ENCODE measurements at places on chromosomes 11 and 22. TPM values are rescaled to one million over a fixed set of nuclear protein-coding genes. Genes with fewer than 3 reads are reported as not detected.
A peak's percentile ranks its signal among the peaks of the same experiment; 100 is the strongest.

The CDCA5 gene
- total RNA-seq, result 0.87 TPM

The OR10A2 gene
- total RNA-seq, result not detected

The PLXNB2 gene
- 101 TPM for total RNA-seq

The MMP12 gene
- not detected for total RNA-seq

The NTM gene
- 1.5 TPM for total RNA-seq

DNA sequence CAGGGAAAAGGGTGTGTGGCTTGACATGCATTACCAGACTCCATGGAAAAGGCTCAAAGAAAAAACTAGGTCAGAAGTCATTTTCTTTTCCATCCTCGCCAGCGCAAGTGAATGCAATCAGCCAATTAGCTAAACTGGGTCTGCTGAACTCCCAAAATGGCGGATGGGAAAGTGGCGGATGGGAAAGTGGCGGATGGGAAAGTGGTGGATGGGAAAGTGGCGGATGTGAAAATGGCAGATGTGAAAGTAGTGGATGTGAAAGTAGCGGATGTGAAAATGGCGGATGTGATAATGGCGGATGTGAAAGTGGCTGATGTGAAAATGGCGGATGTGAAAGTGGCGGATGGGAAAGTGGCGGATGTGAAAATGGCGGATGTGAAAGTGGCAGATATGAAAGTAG is 158.4 kb downstream of the CEP164 start:
- no peak overlapping the region for H3K27ac ChIP-seq
- no peaks in the 10 kb centered on the region for H3K4me1 ChIP-seq
- H3K36me3 ChIP-seq, result no peaks in the 10 kb centered on the region
- no peak overlapping the region for H3K4me3 ChIP-seq

- peaks cover 43% of the 10 kb centered on the region for H3K36me3 ChIP-seq
- peaks cover 26% of the 10 kb centered on the region for H3K4me1 ChIP-seq
- DNase-seq, result no peak
- peak overlapping the region; percentile 92 for H3K27ac ChIP-seq
- H3K4me3 ChIP-seq, result no peak overlapping the region
Measured at GRCh38 chr11:1558775-1559110, 13.3 kb downstream of the DUSP8 start.

- H3K36me3 ChIP-seq, result no peaks in the 10 kb centered on the region
- no peaks in the 10 kb centered on the region for H3K27me3 ChIP-seq
- DNase-seq, result no peak
- H3K27ac ChIP-seq, result no peak overlapping the region
- H3K4me1 ChIP-seq, result no peaks in the 10 kb centered on the region
Measured at GRCh38 chr22:33180356-33180755, 122.2 kb upstream of the SYN3 start.

DNA sequence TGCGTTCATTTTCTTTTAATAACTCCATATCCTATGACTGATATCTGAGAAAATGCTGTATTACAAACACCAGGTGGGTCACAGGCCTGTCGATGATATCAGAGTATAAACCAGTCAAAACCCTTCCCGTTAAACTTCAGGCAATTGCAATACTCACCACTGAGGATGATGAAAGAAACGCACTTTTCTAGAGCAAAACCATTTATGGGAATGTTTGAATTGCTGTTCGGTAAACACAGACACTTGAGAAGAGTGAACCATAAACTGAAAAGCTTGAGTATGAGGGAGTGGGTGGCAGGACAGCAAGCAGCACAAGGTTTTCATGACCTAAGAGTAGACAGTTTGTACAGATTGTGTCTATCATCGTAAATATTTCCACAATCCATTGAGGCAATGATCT is 139.8 kb upstream of the CEP126 start:
- H3K4me3 ChIP-seq, result no peak overlapping the region
- no peak overlapping the region for H3K27ac ChIP-seq
- H3K27me3 ChIP-seq, result no peaks in the 10 kb centered on the region
- no peaks in the 10 kb centered on the region for H3K4me1 ChIP-seq
- no peak for DNase-seq

GRCh38 chr11:19557720-19558140 is 154.9 kb upstream of the NAV2 start:
- peak; percentile 78 for DNase-seq
- no peak overlapping the region for H3K4me3 ChIP-seq
- H3K27me3 ChIP-seq, result no peaks in the 10 kb centered on the region
- H3K27ac ChIP-seq, result no peak overlapping the region
- no peaks in the 10 kb centered on the region for H3K36me3 ChIP-seq
- H3K4me1 ChIP-seq, result no peaks in the 10 kb centered on the region

DNA sequence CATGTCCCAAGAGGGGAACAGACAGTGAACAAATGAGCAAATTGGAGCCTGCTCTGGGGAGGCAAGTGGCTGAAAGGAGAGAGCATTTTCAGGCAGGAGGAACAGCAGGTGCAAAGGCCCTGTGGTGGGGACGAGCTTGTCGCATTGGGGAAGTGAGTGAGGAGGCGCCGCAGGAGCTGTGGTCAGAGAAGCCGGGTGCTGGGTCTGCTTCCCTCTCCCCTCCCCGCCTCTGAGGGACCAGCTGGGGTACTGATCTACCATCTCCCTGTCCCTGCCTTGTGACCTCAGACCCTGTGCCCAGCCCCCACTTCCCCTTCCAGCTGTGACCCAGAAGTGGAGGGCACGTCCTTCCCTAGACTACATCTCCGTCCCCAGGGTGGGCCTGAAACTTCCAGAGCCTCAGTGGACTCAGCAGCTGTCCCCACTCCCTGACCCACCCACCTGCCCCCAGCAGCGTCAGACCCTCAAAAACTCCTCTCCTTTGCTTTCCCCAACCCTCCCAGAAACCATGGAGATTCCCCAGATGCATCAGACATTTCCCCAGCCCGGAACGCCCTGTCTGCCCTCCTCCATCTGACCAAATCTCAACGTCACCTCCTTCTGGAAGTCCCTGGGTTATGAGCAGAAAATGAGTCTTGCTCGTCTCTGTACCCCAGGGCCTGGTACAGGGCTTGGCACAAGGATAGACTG is 19.7 kb upstream of the PDGFB start:
- H3K4me1 ChIP-seq, result peaks cover 30% of the 10 kb centered on the region
- H3K4me3 ChIP-seq, result no peak overlapping the region
- DNase-seq, result peak; percentile 65
- H3K27me3 ChIP-seq, result no peaks in the 10 kb centered on the region

GRCh38 chr11:69102732-69103615 is 52.8 kb upstream of the SMIM38 start:
- peaks cover 18% of the 10 kb centered on the region for H3K4me1 ChIP-seq
- no peak overlapping the region for H3K27ac ChIP-seq
- H3K4me3 ChIP-seq, result no peak overlapping the region
- no peaks in the 10 kb centered on the region for H3K36me3 ChIP-seq
- no peaks in the 10 kb centered on the region for H3K27me3 ChIP-seq

DNA sequence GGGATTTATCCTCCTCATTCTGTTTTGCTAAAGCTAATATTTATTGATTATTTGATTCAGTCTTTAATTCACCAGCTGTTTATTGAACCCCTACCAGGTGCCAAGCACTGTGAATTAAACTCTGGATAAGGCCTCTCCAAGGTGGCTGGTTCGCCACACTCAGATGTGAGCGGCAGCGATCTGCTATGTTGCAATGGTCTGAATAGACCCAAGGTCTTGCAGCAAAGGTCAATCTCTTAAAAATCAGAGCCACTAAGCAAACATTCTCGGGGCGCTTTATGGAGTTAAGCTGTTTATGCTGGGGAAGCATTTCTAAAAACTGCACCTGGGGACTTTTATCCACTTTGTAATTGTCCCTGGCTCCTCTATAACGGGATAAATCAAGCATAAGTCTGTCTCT is 10.5 kb upstream of the TSPAN18 start:
- H3K36me3 ChIP-seq, result no peaks in the 10 kb centered on the region
- H3K4me3 ChIP-seq, result no peak overlapping the region
- no peak overlapping the region for H3K27ac ChIP-seq
- H3K27me3 ChIP-seq, result no peaks in the 10 kb centered on the region
- DNase-seq, result no peak

DNA sequence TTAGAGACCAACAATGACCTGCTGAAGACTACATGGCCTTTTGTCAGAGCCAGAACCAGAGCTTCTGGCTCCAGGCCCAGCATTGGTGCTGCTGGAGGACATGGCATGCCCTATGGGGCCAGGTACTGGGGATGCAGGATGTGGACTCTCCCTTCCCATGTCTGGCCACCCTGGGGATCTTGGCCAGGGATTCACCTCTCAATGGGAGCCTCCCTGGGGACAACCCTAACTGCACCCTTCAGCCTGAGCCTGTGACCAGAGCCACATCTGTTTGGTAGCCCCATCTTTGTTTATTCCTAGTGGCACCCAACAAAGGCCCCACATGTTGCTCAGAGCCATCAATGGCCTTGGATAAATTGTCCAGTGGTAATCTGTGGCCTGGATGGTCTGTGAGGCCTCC is 5.8 kb downstream of the KLHL35 start:
- peaks cover 9% of the 10 kb centered on the region for H3K36me3 ChIP-seq
- H3K4me3 ChIP-seq, result no peak overlapping the region
- peaks cover 39% of the 10 kb centered on the region for H3K4me1 ChIP-seq
- DNase-seq, result no peak
- H3K27ac ChIP-seq, result no peak overlapping the region

DNA sequence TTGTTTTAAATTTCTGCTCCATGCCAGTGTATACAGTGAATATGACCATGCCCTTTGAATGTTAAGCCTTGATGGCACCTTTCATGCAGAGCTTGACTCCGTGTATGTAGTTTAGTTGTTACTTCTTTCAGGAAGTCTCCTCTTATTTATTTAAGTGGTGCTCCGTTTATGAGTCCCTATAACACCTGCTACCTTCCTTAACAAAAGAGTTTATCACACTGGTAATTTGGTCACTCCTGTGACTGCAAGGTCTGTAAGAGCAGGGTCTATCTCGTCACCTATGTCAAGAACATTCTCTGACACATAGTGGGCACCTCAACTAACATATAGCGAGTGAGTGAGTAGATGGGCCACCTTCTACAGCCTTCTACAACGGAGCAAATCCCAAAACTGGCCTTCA is 152.5 kb downstream of the CCDC34 start:
- no peaks in the 10 kb centered on the region for H3K36me3 ChIP-seq
- H3K4me3 ChIP-seq, result no peak overlapping the region
- H3K27me3 ChIP-seq, result no peaks in the 10 kb centered on the region
- no peak for DNase-seq

Measured in heart left ventricle (tissue), 16 donors.